ENCODE measurements at places on chromosomes 7 and 10.
A peak's percentile ranks its signal among the peaks of the same experiment; 100 is the strongest.

DNA sequence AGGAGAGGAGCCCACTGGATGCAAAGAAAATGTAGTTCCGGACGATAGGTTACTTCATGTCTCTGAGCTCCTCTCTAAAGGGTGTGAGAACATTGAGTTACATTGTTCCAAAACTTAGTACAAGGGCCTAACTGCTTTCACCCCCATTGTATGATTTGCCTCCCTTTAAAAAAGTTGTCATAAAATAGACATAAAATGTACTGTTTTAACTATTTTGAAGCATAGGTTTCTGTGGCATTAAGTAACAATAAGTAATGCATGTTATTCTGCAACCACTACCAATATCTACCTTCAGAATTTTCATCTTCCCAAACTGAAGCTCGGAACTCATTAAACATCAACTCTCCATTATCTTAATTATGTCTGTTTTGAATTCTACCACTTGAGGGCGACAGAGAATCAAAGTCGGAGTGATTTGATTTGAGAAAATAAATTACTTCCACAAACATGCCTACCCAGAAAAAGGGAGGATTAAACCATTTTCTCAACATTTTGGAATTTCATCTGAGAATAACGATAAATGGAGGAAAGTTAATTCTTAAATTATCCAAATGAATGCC, 2.7 kb downstream of the IGFBP1 start:
- DNase-seq, result no peak

GRCh38 chr10:78129211-78129610, 95.5 kb downstream of the RPS24 start:
- no peak for DNase-seq

DNA sequence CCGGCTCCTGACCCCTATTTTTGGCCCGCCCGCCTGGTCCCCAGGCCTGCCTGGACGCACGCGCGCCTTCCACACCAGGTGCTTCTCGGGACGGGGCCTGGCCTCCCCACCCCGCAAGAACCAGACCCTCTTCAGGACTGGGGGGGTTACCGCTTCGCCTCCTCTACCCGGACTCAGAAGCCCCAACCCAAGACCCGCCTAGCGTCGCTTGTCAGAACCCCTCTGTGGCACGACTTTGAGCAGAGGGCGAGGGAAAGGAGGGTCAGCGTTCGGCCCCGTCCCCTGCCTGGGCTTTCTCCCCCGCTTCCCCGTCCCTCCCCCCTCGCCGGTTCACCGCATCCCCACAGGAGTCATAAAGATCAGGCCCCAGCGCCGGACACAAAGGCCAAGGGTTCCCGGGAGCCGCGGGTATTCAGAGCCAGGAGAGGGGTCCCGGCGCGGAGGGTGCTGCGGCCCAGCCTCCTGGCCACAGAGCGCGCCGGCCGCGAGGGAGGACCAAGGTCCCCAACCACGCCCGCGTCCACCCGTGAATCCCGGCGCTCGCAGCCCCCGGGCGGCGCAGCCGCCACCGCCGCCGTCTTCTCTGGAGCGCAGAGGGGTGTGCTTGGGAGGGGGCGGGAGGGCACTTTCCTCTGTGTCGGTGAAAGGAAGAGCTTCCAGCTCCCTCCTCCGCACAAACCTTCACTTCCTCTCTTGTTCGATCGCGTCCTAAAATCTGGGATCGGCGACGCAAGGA, 351.9 kb downstream of the DNAJB6 start:
- no peak for DNase-seq

DNA sequence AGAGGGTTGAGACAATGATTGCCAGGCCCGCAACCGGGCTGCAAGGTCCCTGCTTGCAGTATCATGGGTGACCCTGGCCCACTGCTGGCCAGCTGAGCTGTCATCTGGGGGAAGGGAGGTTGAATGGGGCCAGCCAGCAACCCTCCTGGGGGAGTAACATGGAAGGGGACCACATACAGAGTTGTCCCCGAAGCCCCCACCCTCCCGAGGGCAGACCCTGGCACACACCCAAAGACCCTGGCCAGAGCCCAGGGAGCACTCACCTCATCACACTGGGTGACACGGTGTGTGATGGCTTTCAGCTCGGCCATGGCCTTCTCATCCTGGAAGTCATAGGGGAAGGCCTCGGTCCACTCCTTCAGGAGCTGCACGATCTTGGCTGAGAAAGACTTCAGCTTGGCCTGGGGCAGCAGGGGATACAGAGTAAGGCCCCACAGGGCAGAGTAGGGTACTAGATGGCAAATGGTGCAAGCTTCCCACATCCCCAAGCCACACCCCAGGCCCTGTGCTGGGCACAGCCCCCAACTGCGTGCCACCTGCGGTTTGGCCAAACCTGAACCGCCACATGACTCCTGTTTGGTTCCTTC, 63.4 kb downstream of the CSGALNACT2 start:
- no peak for DNase-seq

DNA sequence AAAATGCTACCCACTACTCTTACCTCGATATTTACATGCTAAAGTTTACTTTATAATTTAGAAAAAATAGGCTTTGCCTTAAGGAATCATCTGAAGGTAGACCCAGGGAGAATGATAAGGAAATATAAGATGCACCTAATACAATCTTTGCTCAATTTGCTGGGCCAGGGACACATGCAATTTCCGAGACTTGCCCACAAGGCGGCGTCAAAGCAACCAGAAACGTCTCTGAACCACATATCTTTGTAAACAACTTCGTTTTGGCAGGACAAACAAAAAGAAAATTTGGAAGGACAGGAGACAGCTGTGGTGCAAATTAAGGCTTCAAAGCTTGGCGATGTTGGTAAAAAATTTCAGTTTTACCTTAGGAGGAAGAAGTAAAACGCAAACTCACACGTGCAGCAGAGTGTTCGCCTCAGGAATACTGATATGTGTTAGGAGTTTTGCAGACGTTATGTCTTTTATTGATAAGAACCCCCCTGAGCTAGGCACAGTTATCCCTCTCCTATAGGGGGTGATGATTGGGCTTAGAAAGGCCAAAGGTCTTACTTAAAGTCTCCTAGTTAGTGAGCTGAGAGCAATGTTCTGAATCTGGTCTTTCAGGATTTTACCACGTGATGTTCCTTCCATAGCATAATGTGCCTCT, 134.3 kb downstream of the PRKCQ start:
- peak; percentile 39 for DNase-seq

- no peak for DNase-seq
These were observed 19.1 kb upstream of the EXOC6 start for GRCh38 chr10:92829042-92829785.

- DNase-seq, result no peak
These were observed 96.1 kb downstream of the FAM107B start for GRCh38 chr10:14678637-14679036.

GRCh38 chr10:79947787-79948424, 999 bp downstream of the SFTPD start:
- DNase-seq, result no peak

- DNase-seq, result no peak
These were observed 17.8 kb downstream of the ENO4 start for GRCh38 chr10:116866987-116867595.

DNA sequence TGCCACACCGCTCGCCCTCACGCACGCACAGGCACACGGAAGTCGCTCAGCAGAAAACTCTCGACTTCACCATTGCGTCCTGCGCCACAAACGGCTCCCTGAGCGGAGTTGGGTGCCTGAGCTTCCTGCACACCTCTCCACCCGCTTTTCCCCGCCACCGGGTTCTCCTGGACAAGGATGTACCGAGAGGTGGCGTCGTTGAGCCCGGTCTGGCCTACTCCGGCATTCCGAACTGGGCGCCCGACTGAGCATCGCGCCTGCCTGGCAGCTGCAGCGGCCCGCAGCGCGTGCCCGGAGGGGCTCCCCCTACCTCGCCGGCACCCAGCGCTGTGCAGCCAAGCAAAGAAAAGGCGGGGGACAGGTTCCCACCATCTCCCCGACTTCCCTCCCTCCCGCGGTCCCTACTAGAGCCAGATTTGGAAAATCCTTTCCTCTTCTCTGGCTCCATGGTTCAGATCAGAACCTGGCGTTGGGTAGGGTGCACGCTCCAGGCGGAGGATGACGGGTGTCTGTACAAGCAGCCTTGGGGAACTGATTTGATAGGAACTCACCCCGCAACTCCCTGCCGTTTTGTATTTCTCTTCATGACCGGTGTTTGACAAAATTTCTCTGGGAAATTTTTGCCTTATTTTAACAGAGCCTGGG, 1.7 kb downstream of the SORCS3 start:
- no peak for DNase-seq

DNA sequence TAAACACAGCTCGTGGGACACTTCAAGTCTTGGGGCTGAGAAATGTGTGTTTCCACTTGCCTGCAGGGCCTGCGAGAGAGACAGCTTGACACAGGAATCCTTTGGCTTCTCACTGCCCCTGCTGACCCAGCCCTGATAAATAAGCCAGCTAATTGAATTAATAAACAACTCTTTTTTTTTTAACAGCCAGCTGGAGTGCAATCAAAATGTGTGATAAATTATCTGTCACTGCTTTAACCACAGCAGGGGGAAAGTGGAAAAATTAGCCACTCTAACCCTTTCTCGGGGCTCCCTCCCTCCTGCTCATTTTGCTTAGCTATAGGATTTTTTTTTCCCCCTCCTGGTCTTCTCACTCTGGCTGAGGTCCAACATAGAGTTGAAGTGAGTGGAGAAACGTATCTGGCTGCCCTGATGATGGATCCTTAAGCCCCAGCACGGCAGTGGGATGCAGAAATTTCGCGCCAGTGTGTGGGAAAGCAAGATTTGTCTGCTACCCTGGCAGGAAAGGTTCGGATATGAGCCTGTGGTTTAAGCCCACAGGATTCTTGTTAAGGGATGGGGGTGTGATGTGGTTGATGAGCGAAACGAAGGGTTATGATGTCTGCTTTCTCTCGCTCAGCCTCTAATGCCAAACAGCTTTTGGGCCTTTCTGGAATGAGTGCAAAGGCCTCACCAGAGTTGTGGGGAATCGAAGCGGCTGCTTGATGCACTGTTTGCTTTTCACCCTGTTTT, 173.8 kb downstream of the TRIL start:
- DNase-seq, result no peak

- no peak for DNase-seq
These were observed 186.4 kb downstream of the LRRC4 start for GRCh38 chr7:127844707-127845331.

GRCh38 chr10:42630537-42631134, 7.7 kb downstream of the ZNF33B start:
- DNase-seq, result no peak

DNA sequence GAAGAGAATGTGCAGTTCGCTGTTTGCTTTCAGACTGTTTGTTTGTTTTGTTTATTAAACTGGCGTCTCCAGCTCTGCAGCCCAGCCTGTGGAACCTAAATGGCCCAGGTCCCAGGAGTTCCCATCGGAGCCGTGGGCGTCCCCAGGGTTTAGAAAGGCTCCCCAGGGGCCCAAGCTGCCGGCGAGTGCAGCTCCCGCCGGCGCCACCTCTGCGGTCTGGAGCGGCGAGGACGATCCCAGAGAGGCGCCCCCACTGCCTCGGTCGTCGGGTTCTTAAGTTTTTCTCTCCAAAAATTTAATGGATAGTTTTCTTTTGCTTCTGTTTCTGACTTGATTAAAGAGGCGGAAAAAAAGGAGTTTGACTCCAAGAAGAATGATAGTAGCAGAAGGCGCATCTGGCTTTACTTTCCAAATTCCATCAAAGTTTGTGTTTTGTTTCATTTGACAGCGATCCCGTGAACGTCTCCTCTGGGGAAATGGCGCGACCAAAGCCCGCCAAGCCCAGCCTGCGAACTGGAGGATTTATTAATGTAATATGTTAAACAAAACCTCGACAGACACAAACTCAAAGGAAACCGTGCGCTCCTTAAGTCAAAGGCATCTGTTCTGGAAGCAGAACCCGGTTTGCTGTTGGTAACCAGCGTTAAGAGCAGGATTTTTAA, 718 bp upstream of the FZD1 start:
- no peak for DNase-seq

GRCh38 chr7:94393246-94394108, 1.2 kb upstream of the COL1A2 start:
- DNase-seq, result no peak

GRCh38 chr7:124692425-124692824, 73.2 kb downstream of the GPR37 start:
- no peak for DNase-seq

DNA sequence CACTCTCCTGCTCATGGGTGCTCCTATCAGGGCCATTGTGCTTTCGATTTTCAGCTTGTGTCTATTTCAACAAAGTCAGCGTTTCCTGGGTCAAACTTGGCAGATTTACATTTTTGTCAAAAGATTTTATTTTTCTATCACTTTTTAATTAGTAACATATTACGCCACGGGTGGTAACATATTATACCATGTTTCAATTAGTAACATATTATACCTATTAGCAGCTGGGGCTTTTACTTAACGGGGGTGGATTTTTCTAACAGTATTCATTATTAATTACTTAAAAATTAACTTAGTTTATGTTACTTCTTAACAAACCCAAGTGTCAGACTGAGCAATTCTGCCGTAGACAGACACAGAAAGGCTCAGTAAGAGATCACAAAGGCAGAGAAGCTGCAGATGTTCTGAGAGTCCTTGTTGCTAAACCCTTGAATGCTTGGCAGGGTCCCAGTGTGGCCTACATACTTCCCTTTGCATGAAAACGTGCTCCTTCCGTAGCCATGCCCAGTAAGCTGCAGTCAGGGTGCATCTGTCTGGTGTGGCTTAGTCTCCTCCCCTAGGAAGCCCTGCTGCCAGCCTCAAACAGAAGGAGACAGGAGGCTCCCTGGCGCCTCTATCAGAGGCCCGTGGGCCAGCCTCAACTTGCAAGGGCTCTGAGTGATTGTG, 263.1 kb upstream of the CXCL12 start:
- DNase-seq, result no peak

DNA sequence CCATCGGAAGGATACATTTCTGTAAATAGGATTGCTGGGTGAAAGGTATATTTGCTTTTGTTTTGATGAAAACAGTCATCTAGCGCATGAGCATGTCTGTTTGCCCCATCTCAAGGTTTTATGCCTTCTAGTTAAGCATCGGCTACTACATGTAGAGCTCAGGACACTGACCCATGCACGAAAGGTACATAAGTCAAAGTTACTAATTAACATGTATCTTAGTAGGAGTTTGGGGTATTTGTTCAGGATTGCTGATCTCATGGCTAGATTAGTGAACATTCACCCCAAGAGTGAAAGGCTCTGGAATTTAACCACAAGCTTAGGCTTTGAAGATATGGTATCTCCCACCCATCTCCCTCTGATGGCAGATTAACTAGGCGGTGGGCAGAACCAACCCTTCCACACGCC, 91.5 kb downstream of the RBM20 start:
- no peak for DNase-seq

- no peak for DNase-seq
These were observed 115.0 kb downstream of the CHCHD3 start for GRCh38 chr7:132966754-132967469.

GRCh38 chr7:95772771-95773581, 622 bp downstream of the DYNC1I1 start:
- DNase-seq, result no peak

GRCh38 chr10:4138146-4138721, 353.2 kb upstream of the KLF6 start:
- no peak for DNase-seq

DNA sequence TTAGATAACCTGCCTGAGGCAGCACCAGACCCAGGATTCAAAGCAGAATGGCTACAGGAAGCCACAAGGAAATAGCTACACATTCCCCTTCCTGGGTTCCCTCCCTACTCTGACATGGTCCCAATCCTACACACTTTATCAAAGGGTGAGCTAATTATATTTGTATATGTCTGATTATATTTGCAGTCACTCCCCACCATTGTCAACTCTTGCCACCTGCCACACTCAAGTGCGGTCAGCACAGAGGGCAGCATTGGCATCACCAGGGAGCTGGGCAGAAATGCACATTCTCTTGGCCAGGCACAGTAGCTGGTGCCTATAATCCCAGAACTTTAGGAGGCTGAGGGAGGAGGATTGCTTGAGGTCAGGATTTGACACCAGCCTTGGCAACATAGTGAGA, 114.1 kb upstream of the PDLIM1 start:
- DNase-seq, result no peak

GRCh38 chr7:55733241-55734140, 129.1 kb downstream of the SEPTIN14 start:
- no peak for DNase-seq

All from stimulated activated CD8-positive, alpha-beta memory T cell treated with anti-CD3 and anti-CD28 coated beads, Interleukin-15, amount 100 ng/mL, for 48 hours (primary cell).